Stimulated activated CD4-positive, alpha-beta T cell treated with anti-CD3 and anti-CD28 coated beads, TNF-alpha, amount 100 ng/mL, for 48 hours (primary cell): ENCODE measurements at places on chromosomes 5 and 9.

DNA sequence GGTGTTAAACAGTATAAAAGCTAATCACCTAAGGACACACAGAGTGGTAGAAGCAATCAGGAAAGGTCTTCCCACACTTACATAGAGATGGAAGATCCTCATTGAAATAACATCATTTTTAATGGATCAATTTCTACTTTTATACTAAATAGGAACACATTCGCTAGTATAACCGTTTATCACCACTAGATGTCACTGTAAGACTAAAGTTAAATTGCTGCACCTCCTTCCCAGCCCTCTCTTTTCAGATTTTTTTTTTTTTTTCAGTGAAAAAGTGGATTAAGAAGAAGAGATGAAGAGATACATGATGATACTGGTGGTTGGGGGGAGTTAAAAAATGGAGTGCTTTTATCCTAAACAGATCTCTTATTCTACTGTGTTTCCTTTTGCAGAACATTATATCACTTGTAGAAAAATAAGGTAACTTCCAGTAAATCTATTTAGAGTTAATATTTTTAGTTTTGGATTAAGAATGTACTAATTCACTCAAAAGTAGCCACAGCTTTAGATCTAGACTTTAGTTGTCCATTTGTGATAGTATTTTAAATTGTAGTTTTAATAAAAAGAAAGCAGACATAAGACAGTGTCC is 116.9 kb upstream of the ARRDC3 start:
- no peak for DNase-seq

GRCh38 chr9:5361326-5362010 is 21.8 kb upstream of the RLN1 start:
- DNase-seq: no peak

GRCh38 chr9:114806526-114806900 is 674 bp upstream of the TNFSF15 start:
- no peak for DNase-seq

GRCh38 chr5:122252319-122252718 is 59.7 kb upstream of the SNCAIP start:
- no peak for DNase-seq

GRCh38 chr9:36193023-36193422 is 2.3 kb downstream of the CLTA start:
- DNase-seq: no peak

- DNase-seq: no peak
Measured at GRCh38 chr5:59600998-59601397, 292.5 kb downstream of the PDE4D start.

GRCh38 chr5:6404129-6404528 is 25.8 kb upstream of the MED10 start:
- DNase-seq: no peak

DNA sequence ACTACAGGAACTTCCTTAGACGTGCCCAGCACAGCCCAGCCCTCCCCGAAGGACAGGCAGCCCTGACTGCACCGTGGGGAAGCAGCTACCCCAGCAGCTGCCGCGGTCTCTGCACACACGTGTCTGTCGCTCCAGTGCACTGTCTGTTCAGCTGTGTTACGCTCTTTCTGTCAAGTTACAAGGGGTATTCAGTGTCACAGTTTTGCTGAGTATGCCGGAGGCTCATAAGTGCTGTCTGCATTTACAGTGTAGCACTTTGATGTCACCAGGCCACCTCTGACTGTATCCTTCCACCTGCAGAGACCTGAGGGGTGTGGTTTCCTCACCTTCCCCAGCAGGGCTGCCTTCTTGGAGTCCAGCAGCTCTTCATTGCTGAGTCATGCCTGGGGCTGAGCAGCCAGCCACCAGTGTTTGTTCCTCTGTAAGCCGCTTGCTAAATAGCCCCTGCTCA is 126.8 kb downstream of the EHMT1 start:
- DNase-seq: no peak

DNA sequence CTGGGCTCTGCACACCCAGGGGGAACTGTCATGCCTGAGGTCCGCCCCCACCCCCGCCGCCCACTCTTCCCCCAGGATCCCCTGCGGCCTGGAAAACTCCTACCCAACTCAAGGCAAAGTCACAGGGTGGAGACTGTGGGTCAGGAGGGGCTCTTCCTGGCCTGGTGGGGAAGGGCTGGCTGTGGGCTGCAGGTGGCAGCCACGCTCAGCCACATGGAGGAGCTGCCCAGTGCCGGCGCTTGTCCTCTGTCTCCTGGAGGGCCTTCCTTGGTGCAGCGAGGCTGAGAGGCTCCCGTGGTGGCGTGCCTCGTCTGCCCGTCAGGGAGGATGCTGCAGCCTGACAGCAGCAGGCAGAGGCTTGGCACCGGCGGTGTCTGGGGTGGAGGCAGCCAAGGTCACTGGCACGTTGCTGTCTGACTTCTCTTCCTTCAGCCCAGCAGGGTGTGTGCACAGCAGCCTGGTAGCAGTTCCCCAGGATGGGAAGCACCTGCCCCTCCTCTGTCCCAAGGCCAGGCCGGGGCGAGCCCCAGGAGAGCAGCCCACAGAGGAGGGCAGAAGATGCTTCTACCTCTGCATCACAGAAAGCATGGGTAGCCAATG is 78.1 kb downstream of the ADAMTS2 start:
- no peak for DNase-seq

- no peak for DNase-seq
Measured at GRCh38 chr9:4137681-4138099, 162.2 kb downstream of the GLIS3 start.

- no peak for DNase-seq
Measured at GRCh38 chr9:117145081-117145480, 269.8 kb downstream of the ASTN2 start.

- no peak for DNase-seq
Measured at GRCh38 chr5:124514956-124515355, 231.5 kb downstream of the ZNF608 start.

DNA sequence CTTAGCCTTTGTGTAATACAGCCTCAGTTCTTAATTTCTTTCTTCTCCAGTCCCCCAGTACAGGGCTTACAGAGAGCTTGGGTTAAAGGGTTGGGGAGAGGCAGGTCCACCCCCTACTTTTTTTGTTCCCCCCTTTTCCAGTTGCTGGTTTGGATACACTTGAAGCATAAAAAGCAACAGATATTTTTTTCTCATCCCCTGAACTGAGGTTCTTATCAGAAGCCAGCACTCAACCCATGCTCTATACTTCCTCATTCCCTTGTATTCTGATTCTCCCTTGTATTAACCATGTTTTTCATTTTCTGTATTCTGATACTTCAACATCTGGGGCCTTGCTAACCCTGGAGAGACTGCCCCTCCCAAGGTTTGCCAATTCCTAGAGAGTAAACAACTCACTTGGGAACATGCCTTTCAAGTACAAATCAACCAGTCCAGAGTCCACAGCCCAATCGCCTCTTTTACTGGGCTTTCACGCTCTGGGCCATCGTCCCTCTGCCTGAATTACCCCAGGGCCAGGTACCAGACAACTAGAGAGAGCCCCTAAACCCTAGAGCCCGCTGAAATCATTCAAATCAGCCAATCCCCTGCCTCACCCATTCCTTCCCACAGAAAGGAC is 333.4 kb upstream of the PUM3 start:
- no peak for DNase-seq

DNA sequence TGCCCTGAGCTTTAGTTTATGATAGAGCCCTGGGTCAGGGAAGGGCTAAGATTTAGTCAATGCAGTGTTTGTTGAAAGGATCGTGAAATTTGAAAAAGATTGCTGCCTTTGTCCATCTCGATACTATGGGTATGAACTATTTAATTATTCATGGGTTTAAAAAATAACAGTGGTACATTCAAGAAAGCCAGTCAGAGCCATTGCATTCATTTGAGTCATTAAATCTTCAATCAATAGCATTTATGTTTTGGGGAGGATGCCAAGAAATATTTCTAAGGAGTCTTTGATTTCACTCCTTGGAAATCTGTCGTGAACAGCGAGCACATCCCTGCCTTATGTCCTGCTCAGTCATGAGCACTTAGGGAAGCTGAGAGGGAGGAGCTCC is 54.4 kb upstream of the LRRTM2 start:
- DNase-seq: no peak

DNA sequence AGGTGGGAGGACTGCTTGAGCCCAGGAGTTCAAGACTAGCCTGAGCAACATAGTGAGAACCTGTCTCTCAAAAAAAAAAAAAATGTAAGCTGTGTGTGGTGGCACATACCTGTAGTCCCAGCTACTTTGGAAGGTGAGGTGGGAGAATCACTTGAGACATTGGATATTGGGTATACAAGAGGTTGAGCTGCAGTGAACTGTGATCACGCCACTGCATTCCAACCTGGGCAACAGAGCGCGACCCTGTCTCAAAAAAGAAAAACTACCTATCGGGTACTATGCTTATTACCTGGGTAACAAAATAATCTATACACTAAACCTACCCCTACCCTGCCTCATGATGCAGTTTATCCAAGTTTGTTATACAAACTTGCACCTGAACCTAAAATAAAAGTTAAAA is 64.9 kb downstream of the AOPEP start:
- no peak for DNase-seq

- DNase-seq: no peak
Measured at GRCh38 chr5:109199289-109199688, 210.5 kb downstream of the PJA2 start.

GRCh38 chr5:8894031-8894430 is 651.8 kb downstream of the SEMA5A start:
- DNase-seq: no peak

DNA sequence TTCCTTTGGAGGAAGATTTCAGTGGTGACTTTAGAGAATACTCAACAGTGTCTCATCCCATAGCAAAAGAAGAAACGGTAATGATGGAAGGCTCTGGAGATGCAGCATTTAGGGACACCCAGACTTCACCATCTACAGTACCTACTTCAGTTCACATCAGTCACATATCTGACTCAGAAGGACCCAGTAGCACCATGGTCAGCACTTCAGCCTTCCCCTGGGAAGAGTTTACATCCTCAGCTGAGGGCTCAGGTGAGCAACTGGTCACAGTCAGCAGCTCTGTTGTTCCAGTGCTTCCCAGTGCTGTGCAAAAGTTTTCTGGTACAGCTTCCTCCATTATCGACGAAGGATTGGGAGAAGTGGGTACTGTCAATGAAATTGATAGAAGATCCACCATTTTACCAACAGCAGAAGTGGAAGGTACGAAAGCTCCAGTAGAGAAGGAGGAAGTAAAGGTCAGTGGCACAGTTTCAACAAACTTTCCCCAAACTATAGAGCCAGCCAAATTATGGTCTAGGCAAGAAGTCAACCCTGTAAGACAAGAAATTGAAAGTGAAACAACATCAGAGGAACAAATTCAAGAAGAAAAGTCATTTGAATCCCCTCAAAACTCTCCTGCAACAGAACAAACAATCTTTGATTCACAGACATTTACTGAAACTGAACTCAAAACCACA is 67.4 kb downstream of the VCAN start:
- no peak for DNase-seq

DNA sequence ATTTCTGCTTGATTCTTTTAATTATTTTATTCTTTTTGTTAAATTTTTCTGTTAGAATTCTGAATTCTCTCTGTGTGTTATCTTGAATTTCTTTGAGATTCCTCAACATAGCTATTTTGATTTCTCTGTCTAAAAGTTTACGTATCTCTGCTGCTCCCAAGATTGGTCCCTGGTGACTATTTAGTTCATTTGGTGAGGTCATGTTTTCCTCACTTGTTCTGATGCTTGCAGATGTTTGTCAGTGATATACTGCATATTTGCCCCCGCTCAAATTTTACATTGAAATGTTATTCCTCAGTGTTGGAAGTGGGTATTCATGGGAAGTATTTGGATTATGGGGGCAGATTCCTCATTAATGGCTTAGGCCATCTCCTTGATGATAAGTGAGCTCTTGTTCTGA is 105.3 kb downstream of the PRDM9 start:
- no peak for DNase-seq

DNA sequence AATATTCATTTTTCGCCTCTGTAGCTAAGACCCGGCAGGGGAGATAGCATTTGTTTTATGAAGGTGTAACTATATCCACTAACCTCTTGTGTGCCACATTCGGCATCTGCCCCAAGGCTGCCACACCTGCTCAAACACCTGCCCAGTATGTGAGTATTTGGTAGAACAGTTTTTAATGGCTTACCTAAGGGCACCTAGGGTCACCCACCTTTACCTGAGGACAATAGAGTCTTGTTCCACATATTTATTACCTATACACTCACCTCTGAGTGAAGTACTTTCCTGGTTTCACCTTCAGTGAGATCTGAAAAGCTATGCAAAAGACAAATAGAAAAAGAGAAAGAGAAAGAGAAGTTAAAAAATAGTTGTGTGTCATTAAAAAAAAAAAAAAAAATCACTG is 68.0 kb upstream of the PIP5K1B start:
- DNase-seq: no peak

- no peak for DNase-seq
Measured at GRCh38 chr9:122309861-122310260, 45.2 kb downstream of the MRRF start.

GRCh38 chr5:538271-538771 is 14.1 kb upstream of the SLC9A3 start:
- no peak for DNase-seq

GRCh38 chr9:133130685-133131244 is 9.7 kb upstream of the RALGDS start:
- DNase-seq: no peak

DNA sequence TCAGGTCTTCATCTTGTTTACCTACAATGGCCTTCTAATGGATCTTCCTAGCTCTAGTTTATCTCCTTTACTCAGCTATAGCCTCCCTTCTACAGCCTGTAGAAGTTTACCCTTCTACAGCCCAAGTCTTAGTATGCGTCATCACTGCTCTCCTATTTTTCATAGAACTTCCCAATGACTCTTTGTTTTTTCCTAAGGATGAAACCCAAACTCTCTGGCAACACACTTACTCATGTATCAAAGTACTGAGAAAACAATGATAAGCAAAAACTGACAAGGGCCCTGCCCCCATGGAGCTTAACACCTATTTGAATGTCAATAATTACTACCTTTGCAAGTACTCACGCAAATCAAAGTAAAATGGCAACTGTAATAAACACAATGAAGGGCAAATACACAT is 33.7 kb downstream of the LEAP2 start:
- no peak for DNase-seq

- DNase-seq: no peak
Measured at GRCh38 chr5:120479066-120479465, 15.0 kb downstream of the PRR16 start.

- DNase-seq: no peak
Measured at GRCh38 chr5:96006291-96006690, 44.6 kb upstream of the ELL2 start.

GRCh38 chr9:106718936-106719335 is 144.0 kb upstream of the ZNF462 start:
- no peak for DNase-seq

DNA sequence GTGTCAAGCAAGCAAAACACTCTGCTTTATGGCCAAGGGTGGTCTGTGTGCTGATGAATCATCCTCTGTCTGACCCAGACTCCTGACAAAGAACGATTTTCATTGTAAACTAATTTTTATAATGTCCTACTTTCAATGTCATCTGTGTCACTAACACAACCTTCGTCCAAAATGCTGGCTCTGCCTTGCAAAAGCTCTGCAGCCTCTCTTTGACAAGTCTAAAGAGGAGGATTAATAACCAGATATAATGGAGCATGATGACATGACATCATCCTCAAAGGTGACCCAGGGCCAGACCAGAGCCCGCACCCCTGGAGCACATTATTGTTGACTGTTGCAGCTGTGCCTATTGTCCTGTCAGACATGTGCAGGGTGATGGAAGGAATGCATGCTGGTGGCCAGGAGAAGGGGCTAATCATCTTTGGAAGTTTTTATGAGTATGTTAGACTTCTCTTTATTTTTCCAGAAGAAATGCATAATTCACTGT is 589.4 kb downstream of the NR2F1-AS1 start:
- DNase-seq: no peak

- DNase-seq: no peak
Measured at GRCh38 chr9:86256653-86257052, 2.8 kb downstream of the C9orf153 start.

- no peak for DNase-seq
Measured at GRCh38 chr5:72005671-72006070, 101.6 kb upstream of the MAP1B start.
